CD4-positive, alpha-beta T cell treated with Interleukin-4 for 1 hour (primary cell): ENCODE measurements at places on chromosomes 7 and 10.

GRCh38 chr10:110495731-110496552 is 1.8 kb upstream of the DUSP5 start:
- DNase-seq: peak; percentile 39

DNA sequence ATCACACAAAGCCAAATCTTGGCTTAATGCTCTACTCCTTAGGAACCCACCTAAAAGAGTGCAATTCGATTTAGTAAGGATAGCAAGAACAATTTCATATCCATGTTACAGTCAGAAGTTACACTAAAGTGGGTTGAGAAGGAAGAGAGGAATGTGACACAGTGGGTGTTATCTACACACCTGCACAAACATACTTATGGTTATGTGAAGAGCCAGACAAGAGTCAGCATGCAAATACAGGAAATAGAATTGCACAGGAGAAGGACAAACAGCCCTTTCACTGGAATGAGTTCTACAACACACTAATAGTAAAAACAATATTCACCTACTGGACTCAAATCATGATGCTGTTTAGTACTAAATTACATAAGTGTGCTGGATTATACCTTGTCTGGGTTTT is 262.8 kb downstream of the DGKB start:
- DNase-seq: no peak

- DNase-seq: no peak
These were observed 13.4 kb downstream of the SKIDA1 start for GRCh38 chr10:21511946-21512572.

- DNase-seq: no peak
These were observed 19.4 kb downstream of the ENO4 start for GRCh38 chr10:116868722-116869121.

- no peak for DNase-seq
These were observed 21.5 kb downstream of the ADAMTS14 start for GRCh38 chr10:70693619-70694335.

DNA sequence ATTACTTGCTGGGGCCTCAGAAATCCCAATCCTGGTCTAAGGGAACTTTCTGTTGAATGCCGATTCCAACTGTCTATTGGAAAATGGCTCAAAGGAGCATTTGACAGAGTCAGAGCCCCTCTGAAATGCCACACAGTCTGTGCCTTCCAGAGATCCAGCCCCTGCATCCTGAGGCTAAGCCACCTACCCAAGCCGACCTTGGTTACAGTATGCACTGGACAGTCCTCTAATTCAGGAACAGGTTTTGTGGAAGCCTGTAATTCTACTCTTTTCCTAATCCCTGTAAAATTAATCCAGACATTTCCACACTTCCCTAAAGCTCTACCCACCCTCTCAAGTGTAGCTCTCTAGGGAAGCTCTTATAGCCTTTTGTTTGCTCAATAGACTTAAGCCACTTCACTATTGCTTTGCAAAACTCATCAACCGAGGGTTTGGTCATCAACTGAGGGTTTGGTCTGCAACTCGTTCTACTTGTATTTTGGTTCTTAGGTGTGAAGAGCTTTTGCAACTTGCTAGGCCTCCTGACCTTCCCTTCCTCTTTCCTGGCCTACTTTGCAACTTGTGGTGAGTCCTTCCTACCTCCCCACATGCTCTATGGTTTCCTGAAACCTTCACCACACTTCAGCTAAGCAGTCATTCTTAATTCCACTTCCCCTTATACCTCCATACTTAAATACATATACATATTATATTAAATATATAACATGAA is 364.8 kb downstream of the SFMBT2 start:
- DNase-seq: peak; percentile 53

DNA sequence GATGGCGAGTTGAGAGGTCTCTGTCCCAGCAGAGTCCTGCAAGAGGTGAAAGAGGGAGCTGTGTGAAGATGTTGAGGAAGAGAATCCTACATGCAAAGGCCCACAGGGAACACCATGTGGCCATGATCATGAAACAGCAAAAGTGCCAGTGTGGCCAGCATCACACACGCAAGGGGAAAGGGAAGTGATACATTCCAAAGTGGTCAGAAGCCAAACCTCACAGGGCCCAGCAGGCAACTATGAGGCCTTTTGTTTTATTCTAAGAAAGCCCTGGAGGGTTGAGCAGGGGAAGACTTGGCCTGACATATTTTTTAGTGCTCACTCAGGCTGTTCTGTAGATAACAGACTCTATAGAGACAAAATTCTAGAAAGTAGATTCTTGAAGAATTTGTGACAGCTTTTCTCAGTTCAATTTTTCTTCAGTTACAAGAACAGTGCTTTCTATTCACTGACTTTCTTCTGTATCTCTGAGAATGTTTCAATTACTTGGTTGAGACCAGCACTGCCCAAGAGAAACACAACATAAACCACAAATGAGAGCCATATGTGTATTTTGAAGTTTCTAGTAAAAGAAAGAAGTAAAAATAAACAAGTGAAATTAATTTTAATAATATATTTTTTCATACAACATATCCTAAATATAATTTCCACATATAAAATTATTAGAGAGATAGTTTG is 82.3 kb downstream of the HTR7 start:
- no peak for DNase-seq

- no peak for DNase-seq
These were observed 76.5 kb upstream of the ITPRID1 start for GRCh38 chr7:31437250-31437865.

- DNase-seq: no peak
These were observed 18.7 kb upstream of the CYREN start for GRCh38 chr7:135189221-135189662.

- no peak for DNase-seq
These were observed 749.8 kb downstream of the TNS3 start for GRCh38 chr7:46832136-46832535.

- DNase-seq: no peak
These were observed 49.0 kb upstream of the PODXL start for GRCh38 chr7:131605280-131605878.

DNA sequence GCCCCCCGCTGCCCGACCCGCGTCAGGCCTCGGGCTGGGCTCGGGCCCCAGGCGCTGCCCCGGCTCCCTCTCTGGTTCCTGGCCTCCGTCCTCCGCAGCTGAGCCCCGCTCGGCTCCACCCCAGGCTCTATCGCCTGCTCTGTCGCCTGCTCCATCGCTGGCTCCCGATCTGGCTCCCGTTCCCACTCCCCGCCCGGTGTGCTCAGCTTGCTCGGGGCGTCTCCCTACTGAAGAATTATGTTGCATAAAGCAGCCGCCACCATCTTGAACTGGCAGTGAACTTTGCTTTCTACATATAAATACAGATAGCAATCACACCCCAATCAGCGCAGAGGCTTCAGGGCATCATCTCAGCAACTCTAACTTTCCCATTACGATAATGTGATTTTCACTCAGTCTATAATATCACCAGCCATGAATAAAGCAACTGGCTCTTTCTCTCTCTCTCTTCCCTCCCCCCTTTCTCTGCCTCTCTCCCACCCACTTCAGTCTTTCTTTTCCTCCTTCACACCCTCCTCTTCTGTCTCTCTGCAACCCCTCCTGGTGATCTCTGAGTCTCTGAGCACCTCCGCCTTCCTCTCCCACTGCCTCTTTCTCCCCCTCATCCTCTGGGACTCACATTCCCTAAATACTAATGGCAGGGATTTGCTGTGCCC is 43.3 kb upstream of the BTRC start:
- DNase-seq: no peak

- DNase-seq: no peak
These were observed 539 bp upstream of the FAM241B start for GRCh38 chr10:69629519-69629896.
